ENCODE measurements at places on chromosomes 4 and X.

GRCh38 chrX:47690175-47690574 is 31.2 kb upstream of the UXT start:
- DNase-seq = no peak

GRCh38 chrX:145910017-145910416 is 92.4 kb downstream of the SLITRK2 start:
- DNase-seq = no peak

GRCh38 chrX:136627409-136627808 is 20.5 kb upstream of the CD40LG start:
- DNase-seq = no peak

- DNase-seq = peak; percentile 95
Observed at GRCh38 chr4:2745981-2746806, 9.9 kb downstream of the TNIP2 start.

DNA sequence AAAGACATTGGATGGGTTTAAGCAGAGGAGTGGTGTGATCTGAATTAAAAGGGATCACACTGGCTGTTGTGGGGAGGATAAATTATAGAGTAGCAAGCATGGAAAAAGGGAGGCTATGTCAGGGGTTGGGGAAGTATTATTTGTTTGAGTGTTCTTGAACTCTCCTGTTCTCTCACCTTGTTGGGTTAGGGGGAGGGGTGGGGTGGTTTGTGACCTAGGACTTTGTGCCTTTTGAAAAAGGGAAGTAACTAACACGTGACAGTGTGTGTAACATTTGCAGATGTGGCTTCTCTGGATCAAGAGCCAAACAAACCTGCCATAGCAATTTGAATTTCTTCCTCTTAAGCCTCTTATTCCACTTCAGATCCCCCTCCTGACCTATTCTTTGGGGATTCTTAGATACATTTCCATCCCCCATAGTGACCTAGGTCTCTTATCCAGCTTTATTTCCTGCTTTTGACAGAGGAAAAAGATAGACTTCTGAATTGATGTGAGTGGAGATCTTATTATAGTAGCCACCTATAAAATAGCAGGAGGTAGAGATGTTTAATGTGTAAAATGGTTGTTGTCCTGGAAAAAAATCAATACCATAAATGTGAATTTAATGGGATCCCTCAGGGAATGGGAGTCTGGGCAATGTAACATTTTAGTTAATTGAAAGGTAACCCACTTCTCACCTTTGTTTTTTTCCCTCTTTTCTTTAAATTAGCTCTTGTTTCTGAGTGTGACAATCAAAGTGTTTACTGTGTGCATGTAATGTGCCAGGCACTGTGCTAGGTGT is 120.4 kb downstream of the CT47B1 start:
- no peak for DNase-seq
